ENCODE measurements at places on chromosomes 12 and 14.

GRCh38 chr12:50053583-50053982, 3.8 kb upstream of the ASIC1 start:
- no peak for DNase-seq

DNA sequence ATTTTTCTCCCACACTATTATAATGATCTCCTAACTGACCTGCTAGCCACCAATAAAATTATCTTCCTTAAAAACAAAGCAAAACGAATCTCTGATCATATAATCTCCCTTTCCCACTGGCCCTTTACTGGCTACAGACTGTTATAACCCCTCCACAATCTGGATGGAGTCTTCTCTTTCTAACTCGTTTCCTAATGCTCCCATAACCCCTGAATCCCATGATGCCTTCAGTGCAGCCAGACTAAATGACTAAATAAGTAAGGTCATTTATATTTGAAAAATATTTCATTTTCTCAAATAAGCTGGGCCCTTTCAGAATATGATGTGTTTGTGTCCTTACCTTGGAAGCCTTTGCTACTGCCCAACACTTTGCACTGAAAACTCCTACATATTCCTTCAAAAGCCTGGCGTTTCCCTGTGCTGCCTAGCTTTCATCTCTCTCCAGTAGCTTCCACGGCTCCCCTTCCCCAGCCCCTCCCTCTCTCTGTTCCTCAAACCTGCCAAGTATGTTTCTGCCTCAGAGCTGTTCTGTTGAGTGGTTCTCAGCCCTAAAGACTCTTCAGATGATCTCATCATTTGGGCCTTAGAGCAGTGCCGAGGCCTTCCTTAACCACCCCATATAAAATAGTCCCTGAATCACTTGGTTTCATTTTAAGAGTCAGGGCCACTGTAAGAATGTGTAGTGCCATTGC, 91.7 kb downstream of the MYRFL start:
- no peak for DNase-seq

DNA sequence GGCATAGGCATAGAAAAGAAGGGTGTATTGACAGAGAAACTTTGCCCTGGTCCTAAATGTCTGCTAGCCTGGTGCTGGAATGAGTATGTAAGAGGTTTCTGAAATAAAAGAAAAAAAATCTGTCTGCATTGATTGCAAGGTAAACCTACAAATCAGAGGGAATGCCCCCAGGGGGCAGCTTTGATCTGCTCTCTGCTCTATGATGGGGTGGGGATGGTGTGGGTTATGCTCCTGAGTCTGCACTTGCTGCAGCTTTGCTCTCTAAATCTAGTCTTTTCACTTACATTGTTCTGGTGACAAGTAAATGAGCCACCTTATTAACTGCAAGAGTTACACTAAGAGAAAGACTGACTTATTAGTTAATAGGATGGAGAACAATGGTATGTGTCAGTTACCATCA, 468.4 kb upstream of the STXBP6 start:
- DNase-seq, result no peak

GRCh38 chr12:105945880-105946279, 192.9 kb downstream of the NUAK1 start:
- no peak for DNase-seq

GRCh38 chr14:64463873-64464272, 1.4 kb upstream of the AKAP5 start:
- no peak for DNase-seq

- DNase-seq, result no peak
These were observed 14.0 kb upstream of the GPR33 start for GRCh38 chr14:31501870-31502269.

- DNase-seq, result no peak
These were observed 83.8 kb upstream of the HMGA2 start for GRCh38 chr12:65740506-65740872.

- DNase-seq, result no peak
These were observed 11.7 kb upstream of the RIN3 start for GRCh38 chr14:92501891-92502351.

Data from GM13977 (cell line).